Stimulated activated CD4-positive, alpha-beta T cell treated with anti-CD3 and anti-CD28 coated beads, Interleukin-1b, Interleukin-23, amount 100 ng/mL, for 1 hour (primary cell): ENCODE measurements at places on chromosomes 7 and 10.

DNA sequence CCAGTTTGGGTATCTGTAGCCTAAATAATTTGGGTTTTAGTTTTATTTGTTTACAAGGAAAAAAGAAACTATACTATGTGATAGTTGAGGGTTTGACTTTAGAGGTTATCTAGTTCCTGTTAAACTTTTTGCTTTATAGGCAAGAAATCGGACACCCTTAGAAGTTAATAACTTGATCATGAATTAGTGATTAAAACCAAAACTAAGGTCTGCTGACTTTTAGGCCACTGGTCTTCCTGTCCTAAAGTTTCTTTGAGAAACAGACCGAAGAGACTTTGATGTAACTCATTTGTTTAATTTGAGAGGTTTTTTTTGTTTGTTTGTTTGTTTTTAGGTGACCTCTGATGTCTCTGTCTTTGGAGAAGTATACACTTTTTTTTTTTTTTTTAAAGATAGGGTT lies 59.7 kb downstream of the PHTF2 start:
- DNase-seq: no peak

GRCh38 chr7:149097088-149097487 lies 6.6 kb upstream of the ZNF786 start:
- DNase-seq: no peak

DNA sequence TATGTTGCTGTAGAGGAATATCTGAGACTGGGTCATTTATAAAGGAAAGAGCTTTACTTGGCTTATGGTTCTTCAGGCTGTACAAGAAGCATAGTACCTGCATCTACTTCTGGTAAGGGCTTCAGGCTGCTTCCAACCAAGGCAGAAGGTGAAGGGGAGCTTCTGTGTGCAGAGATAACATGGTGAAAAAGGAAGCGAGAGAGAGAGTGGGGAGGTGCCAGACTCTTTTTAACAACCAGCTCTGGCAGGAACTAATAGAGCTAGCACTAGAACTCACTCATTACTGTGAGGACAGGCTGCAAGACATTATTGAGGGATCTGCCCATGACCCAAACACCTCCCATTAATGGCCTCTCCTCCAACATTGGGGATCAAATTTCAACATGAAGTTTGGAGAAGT lies 94.5 kb downstream of the KIF20B start:
- DNase-seq: no peak

GRCh38 chr10:126153711-126154628 lies 234.3 kb downstream of the ADAM12 start:
- DNase-seq: no peak

DNA sequence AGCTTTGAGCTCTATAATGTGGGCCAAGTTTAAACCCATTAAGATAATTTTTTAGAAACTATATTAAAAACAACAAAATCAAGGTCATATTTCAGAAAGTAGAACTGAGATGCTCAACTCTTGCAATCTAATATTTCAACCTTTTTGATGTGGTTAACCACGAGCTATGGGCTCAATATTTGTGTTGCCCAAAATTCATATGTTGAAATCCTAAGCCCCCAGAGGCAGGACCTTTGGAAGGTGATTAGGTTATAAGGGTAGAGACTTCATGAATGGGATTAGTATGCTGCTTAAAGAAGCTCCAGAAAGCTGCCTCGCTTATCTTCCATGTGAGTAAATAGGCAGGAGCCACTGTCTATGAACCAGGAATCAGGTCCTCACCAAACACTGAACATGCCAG lies 284.4 kb downstream of the CRPPA start:
- no peak for DNase-seq

GRCh38 chr10:69239136-69239535 lies 19.0 kb downstream of the HKDC1 start:
- no peak for DNase-seq

DNA sequence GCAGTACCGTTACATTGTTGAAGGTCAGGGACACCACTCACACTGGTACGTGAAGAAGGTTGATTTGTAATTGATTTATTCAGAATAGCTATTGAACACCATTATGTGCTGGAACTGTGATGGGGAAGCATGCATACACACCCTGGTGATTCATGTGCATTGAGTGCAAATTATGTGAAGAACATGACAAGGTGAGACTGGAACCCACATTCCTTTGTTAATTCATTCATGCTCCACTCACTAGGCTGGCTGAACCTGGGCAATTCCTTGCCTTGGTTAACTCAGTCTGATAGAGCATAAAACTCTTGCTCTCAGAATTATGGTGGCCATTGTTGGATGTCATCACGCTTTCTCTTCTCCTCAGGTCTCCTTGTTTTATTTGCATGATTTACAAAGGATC lies 67.3 kb upstream of the TPK1 start:
- no peak for DNase-seq

DNA sequence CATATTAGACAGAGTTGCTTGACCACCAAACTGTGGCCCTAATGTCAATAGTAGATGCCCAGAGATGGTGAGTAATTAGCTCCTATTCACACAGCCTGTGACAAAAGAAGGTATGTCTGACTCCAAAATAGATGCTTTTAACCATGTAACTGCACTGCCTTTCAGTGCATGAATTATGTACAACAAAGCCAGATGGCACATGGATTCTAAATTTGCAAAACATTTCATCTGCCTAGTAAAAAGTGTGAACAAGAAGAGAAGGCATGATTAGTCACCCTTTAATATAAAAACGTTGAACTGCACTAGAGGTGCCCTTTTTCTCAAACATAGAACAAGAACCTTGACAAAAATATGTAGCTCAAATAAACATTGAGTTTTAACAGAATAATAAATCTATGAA lies 35.5 kb upstream of the PTPRZ1 start:
- no peak for DNase-seq

DNA sequence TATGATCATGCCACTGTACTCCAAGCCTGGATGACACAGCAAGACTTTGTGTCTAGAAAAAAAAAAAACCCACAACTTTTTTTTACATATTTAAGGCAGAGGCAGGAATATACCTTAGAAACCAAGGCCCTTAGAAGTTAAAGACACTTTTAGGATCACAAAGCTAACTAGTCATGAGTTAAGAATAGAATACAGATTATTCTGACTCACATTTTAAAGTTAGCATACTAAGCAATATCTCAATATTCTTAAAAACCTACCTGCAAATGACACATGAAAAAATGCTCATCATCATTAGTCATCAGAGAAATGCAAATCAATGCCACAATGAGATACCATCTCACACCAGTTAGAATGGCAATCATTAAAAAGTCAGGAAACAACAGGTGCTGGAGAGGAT lies 177.7 kb downstream of the CHCHD3 start:
- DNase-seq: no peak

- DNase-seq: no peak
Observed at GRCh38 chr10:99975106-99975829, 34.5 kb downstream of the DNMBP start.
